ENCODE measurements at places on chromosomes 6 and 20.
A peak's percentile ranks its signal among the peaks of the same experiment; 100 is the strongest.

GRCh38 chr6:66926060-66926459 is 1219.0 kb upstream of the EYS start:
- no peak for DNase-seq

DNA sequence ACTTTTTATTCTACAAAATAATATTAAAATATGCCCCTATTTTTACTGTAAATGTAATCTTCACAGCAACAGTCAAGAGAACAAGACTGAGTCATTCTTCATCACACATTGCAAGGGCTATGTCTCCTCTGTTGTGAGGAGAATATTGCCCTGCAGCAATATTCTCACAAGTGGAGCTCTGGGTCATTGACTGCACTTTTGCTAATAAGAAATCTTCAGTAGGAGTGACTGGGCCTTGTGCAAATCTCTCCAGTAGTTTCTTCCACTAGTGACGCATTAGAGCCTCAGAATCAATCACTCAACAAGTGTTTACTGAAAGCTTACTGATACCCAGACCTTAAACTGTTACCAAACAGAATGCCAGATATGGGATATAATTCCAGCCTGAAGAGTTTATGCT is 49.1 kb downstream of the LAMA2 start:
- DNase-seq: peak; percentile 6

- no peak for DNase-seq
Measured at GRCh38 chr20:35917077-35917476, 37.2 kb downstream of the SCAND1 start.

DNA sequence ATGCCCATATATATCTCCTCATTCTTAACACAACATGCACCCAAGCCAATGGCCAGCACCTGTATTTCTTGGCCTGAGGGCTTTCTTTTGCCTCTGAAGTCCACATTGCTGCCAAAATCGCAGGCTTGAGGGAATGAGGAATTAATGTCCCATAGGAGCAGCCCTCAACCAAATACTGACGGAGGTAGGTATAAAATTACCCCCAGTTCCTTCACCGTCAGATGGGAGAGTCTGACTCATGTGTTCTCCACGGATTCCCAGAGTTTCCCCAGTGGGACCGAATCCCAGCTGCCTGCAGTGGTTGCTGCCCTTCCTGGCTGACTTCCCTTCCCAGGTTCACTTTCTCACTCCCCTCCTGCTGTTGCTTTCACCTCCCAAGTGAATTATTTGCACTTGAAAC is 602.2 kb upstream of the NOX3 start:
- DNase-seq: no peak

DNA sequence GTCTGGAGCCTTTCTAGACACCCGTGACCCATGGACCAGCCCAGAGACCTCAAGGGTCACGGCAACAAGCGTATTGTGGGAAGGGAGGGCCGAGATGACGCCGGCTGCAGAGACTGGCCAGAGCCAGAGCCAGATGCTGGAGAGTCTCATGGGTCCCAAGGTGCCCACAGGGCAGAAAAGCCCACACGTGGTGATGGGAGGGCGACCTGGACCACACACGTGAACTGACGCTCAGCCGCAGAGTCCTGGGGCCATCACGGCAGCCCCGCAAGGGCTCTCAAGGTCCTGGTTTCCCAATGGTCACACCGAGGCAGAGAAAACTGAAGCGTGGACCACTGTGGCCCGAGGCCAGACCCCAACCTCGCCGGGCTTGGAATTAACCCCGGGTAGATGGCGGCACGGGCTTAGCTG is 92.6 kb downstream of the YTHDF1 start:
- DNase-seq: no peak

GRCh38 chr6:127963495-127963894 is 62.6 kb upstream of the THEMIS start:
- no peak for DNase-seq

- DNase-seq: no peak
Measured at GRCh38 chr6:79872303-79872702, 75.0 kb downstream of the ELOVL4 start.

DNA sequence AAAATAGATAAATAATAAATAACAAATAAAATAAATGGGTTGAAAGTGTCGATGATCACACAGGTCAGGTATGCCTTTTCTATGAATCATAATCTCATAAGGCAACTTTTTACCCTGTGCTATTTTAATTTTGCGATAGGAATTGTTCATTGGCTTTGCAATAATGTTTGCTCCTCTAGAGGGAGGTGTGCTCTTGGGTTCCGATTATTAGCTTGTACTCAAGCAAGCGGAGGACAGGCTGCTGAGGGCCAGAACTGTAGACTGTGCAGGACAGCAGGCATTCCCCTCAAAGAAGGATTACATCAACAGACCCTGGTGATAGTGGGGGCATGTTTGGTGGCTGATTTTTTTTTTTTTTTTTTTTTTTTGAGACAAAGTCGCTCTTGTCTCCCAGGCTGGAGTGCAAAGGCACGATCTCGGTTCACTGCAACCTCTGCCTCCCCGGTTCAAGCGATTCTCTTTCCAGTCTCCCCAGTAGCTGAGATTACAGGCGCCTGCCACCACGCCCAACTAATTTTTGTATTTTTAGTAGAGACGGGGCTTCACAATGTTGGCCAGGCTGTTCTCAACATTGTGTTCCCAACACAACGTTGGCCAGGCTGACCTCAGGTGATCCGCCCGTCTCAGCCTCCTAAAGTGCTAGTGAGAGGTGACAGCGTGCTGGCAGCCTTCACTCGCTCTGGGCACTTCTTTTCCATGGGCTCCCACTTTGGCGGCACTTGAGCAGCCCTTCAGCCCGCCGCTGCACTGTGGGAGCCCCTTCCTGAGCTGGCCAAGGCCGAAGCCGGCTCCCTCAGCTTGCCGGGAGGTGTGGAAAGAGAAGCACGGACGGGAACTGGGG is 35.6 kb downstream of the RIOK1 start:
- peak; percentile 61 for DNase-seq

DNA sequence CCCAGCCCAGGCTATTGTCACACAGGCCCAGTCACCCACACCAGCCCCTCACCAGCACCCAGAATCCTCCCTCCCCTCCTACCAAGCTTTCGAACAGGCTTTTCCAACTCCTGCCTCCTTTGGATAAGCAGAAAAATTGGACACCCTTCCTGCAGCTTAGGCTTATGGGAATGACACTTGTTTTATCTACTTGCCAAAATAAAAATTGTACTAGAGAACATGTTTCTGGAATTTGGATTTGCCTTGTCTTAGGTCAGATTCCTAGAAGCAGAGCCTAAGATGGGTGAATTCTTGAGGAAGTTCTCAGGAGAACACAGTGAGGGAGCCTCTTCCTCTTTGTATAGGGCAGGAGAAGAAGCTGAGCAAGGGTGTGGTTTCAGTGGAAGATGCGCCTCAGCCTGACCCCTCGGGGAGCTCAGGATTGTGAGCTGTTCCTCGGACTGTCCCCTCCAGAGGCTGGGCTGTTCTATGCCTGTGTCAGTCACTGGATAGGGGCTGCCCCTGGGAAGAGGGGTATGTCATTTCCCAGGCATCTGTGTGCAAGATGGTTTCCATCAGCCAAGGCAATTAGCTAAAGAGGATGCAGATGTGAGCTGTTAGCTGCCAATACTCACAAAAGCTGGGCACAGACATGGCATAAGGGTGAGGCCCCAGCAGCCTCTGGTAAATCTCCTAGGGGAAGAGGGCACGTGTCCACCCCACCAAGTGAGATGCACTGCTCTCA is 33.9 kb downstream of the ITPR3 start:
- DNase-seq: peak; percentile 28

DNA sequence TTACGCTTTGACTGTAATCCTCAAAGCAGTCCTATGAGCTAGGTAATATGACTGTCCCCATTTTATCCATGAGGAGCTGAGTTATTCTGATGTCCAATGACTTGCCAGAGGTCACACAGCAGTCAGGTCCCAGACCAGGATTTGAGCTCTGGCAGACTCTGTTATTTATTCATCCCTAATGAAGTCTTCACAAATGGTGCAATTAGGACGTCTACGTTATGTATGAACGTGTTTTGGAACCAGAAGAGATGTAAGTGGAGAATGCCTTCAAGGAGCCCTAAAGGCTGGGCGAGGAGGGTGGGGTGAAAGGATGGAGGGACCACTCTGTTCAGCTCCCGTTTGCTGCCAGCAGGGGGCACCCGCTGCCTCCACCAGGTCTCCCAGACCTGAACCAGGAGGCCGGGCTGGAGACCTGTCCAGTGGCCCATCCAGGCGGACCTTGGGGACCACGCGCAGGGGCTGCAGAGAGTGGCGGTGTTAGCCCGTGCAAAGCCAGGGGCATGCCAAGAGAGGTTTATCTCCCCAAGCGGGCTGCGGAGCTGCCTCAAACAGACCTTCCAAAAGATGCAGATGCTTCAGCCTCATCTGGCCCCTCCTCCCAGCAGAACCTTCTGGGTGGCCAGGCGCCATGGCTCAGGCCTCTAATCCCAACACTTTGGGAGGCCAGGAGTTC is 15.2 kb upstream of the ZNF335 start:
- peak; percentile 40 for DNase-seq

- no peak for DNase-seq
Measured at GRCh38 chr6:144156338-144156737, 6.0 kb downstream of the STX11 start.

DNA sequence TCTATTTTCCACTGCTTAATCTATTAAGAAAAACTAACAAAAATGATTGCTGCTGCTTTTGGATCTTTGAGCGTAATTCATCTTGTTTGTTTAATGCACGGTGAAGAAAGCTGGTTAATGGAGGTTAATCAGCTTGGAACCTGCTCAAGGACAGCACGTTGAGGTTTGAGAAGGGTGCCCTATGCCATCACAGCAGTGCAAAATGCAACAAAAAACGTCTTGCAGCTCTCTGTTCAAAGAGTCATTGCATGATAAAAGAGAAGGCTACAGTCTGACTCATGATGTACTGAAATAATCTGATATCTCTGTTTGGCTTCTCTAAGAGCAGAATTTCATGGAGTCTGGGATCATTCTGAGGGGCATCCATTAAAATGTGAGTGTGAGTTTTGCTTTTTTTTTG is 80.6 kb upstream of the PREP start:
- peak; percentile 62 for DNase-seq

GRCh38 chr6:166743406-166744222 is 116.6 kb upstream of the RPS6KA2 start:
- no peak for DNase-seq

DNA sequence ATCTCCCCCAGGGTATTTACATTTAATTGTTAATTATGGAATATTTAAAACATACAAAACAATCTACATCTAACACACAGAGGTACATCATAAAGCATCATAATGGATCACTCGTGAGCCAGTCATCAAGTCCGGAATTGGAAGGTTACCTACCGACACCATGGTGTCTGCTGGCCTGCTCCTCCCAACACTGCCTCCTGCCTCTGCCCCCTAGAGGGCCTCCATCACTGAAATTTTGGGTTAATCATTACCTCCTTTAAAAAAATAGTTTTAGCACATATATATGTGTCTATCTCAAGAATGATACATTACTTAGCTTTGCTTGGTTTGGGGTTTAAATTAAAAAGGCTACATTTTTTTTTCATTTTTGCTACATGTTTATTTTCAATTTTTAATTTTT is 114.6 kb upstream of the PDE10A start:
- no peak for DNase-seq

GRCh38 chr6:143727035-143727434 is 49.3 kb downstream of the PHACTR2 start:
- no peak for DNase-seq

GRCh38 chr6:121765060-121765459 is 329.6 kb downstream of the GJA1 start:
- DNase-seq: peak; percentile 27

- DNase-seq: peak; percentile 53
Measured at GRCh38 chr6:89311853-89312531, 3.1 kb downstream of the GABRR2 start.

DNA sequence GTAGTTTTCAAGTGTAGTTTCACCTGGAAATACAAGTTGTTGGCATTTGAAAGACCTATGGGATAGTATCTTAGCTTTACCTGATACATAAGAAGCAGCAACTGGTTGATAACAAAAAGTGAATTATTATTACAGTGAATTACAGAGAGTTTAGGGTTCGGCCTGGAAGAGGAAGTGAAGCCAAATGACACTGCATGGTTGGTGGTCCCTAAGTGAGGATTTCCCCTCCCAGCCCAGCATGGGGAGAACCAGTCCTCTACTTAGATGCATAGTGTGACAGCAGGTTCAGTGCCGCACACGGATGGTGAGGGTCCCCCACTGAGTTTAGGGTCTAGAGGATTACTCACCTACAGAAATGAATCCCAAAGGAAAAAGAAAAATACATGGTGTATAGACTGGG is 18.1 kb downstream of the HLA-DPB1 start:
- no peak for DNase-seq

- no peak for DNase-seq
Measured at GRCh38 chr20:47306095-47306494, 50.4 kb downstream of the ZMYND8 start.

- DNase-seq: no peak
Measured at GRCh38 chr20:24918579-24919566, 30.2 kb upstream of the CST7 start.

DNA sequence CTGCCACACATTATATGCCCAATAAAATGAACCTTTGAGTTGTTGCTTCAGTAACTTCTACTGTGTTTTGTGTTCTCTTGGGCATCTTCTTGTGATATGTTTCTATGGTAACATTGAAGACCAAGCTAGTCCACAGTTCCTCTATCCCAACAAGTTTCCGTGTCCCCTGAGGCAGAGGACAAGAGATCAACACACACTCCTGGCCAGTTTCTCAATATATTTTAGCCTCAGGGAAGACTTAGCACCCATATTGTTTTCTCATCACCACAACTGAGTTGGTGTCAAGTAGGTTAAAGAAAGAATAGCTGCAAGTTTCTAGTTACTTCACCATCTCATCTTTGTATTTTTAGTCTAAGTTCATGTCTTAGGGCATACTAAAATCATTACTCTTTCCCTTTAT is 277.5 kb downstream of the UST start:
- DNase-seq: no peak

GRCh38 chr6:25192590-25193459 is 86.3 kb upstream of the CARMIL1 start:
- DNase-seq: peak; percentile 84

GRCh38 chr6:781350-781961 is 88.5 kb upstream of the EXOC2 start:
- DNase-seq: no peak

DNA sequence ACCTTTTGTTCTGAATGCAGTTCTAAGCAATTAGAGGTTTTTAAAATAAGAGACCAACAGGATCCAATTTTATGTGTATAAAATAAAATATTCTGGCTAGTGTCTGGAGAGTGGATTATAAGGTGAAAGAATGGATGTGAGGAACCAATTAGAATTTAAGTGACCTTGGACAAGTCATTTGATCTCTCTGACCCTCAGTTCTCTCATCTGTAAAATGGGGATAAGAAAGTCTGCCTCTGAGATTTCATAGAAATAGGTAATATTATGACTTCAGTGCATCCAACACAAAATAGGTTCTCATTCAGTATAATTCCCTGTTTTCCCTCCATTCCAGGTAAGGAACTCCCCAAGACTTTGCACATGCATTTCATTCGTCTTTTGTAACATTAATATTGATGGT is 18.9 kb downstream of the CASS4 start:
- DNase-seq: no peak

DNA sequence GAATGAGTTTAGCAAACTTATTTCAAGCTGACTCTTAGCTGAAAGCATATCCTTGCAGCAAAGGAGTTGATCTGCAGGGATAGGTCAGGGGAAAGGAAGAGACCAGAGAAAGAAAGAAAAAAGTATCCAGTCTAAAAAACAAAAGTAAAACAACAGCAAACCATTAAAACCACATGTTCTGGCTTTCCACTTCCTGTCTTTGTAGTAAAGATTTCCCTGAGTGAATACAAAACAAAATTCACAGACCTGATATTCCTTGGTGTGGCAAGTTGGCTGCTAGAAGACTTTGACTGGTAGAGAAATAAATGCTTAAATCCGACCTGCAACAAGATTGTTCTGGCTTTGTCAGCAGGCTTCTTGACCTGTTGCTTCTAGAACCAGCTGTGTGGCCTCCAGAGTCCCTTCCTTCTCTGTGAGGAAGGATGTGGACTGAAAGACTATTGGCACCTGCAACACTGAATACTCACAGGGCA is 23.4 kb upstream of the MCM3 start:
- no peak for DNase-seq

Measured in fibroblast of skin of right biceps (primary cell).